MCF 10A (cell line): ENCODE measurements at places on chromosomes 6 and 20. TPM values are rescaled to one million over a fixed set of nuclear protein-coding genes. Genes with fewer than 3 reads are reported as not detected.

Gene EDN1
- total RNA-seq: 1.2 and 2.7 TPM in 2 replicates

Gene WFDC5
- total RNA-seq: not detected in 2 replicates

Gene XKR7
- not detected in 2 replicates for total RNA-seq

Gene ECT2L
- not detected in 2 replicates for total RNA-seq

Gene DEFB124
- not detected in 2 replicates for total RNA-seq

Gene IPCEF1
- not detected in 2 replicates for total RNA-seq

Gene ADGRG6
- total RNA-seq: 28.8 and 44.2 TPM in 2 replicates

Gene CFB
- total RNA-seq: 24.5 and 24.6 TPM in 2 replicates

Gene RGS17
- 2.5 and 3.7 TPM in 2 replicates for total RNA-seq

Gene DDAH2
- 8.5 and 13.5 TPM in 2 replicates for total RNA-seq

Gene NECAB3
- 13.0 and 15.1 TPM in 2 replicates for total RNA-seq

Gene RAET1L
- total RNA-seq: 1.2 TPM in 2 replicates

Gene SIRPD
- total RNA-seq: not detected in 2 replicates

Gene YWHAB
- 235 and 250 TPM in 2 replicates for total RNA-seq

Gene SLC35F1
- total RNA-seq: not detected in 2 replicates

Gene ARHGAP18
- total RNA-seq: 14.6 and 22.9 TPM in 2 replicates

Gene BPIFA1
- total RNA-seq: not detected in 2 replicates

Gene ZFP57
- 0.23 TPM in 1 of 2 replicates, not detected in the other for total RNA-seq

Gene PRPF6
- 70.9 and 88.5 TPM in 2 replicates for total RNA-seq

Gene CYP21A2
- total RNA-seq: 0.33 and 0.88 TPM in 2 replicates

Gene C6orf15
- total RNA-seq: not detected in 2 replicates

Gene GZF1
- total RNA-seq: 15.5 and 19.9 TPM in 2 replicates

Gene ARFGEF3
- 3.4 and 7.0 TPM in 2 replicates for total RNA-seq

Gene SLC44A4
- not detected in 2 replicates for total RNA-seq

Gene BMP2
- 6.7 and 7.7 TPM in 2 replicates for total RNA-seq
